ENCODE measurements at places on chromosomes 6 and 20. TPM values are rescaled to one million over a fixed set of nuclear protein-coding genes. Genes with fewer than 3 reads are reported as not detected.

Gene PRKN
- total RNA-seq: 0.09 TPM

Gene TOX2
- total RNA-seq: 2.4 TPM

Gene ADGB
- not detected for total RNA-seq

Gene TTK
- total RNA-seq: 17.1 TPM

Gene RAD21L1
- total RNA-seq: under 0.01 TPM

Gene BPIFB2
- not detected for total RNA-seq

Gene PNLDC1
- not detected for total RNA-seq

Gene CTAGE9
- not detected for total RNA-seq

Gene FOXP4
- total RNA-seq: 2.7 TPM

Gene TNFRSF6B
- total RNA-seq: 10.2 TPM

Gene VSTM2L
- total RNA-seq: 0.27 TPM

Gene RFX6
- total RNA-seq: not detected

Gene KIF25
- total RNA-seq: not detected

Gene CLVS2
- under 0.01 TPM for total RNA-seq

Gene DEFB127
- total RNA-seq: not detected

Gene ATXN1
- 24.8 TPM for total RNA-seq

Gene DEFB124
- not detected for total RNA-seq

Gene WRNIP1
- 50.1 TPM for total RNA-seq

Gene ENPP5
- not detected for total RNA-seq

Gene ASCC3
- total RNA-seq: 99.2 TPM

Gene CAP2
- 5.0 TPM for total RNA-seq

Gene WFDC5
- total RNA-seq: not detected

Gene POU3F2
- not detected for total RNA-seq

Gene SLC17A3
- total RNA-seq: not detected

Gene HSF2
- 16.8 TPM for total RNA-seq

Gene FOXC1
- total RNA-seq: 6.2 TPM

Gene ME1
- 2.8 TPM for total RNA-seq

Gene ATP6V1G2
- 0.36 TPM for total RNA-seq

Data from endothelial cell of coronary artery (primary cell).